ENCODE measurements at places on chromosomes 7 and 10.

DNA sequence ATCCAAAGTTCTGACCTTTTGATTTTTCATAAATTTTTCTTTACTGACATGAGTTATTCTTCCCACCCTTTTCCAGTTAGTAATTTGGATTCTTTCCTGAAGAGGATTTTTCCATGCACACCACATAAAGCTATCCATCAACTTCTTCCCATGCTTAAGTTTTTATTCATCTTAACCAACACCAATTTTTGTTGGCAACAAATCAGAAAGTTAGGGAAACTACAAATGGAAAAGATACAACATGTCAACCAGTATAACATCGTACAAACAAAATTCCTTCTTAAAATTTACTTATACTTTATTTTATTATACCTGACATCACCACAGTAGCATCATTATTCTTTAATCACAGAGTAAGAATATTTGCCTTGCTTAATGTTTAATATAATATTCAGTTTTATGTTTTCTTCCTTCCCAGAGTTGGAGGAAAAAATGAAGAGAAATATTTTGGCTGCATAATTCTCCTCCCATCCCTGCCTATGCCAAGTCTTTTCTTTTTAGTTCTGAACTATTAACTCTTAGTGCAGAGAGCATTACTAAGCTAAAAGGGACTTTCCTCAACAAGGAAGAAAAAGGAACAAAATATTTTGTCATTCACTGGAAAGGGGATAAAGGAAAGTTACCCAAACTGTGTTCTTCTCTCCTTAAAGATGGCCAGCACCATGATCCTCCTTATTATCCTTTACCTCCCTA is 67.5 kb upstream of the MEOX2 start:
- DNase-seq, result no peak

- no peak for DNase-seq
These were observed 87.1 kb downstream of the HIBADH start for GRCh38 chr7:27575613-27576012.

DNA sequence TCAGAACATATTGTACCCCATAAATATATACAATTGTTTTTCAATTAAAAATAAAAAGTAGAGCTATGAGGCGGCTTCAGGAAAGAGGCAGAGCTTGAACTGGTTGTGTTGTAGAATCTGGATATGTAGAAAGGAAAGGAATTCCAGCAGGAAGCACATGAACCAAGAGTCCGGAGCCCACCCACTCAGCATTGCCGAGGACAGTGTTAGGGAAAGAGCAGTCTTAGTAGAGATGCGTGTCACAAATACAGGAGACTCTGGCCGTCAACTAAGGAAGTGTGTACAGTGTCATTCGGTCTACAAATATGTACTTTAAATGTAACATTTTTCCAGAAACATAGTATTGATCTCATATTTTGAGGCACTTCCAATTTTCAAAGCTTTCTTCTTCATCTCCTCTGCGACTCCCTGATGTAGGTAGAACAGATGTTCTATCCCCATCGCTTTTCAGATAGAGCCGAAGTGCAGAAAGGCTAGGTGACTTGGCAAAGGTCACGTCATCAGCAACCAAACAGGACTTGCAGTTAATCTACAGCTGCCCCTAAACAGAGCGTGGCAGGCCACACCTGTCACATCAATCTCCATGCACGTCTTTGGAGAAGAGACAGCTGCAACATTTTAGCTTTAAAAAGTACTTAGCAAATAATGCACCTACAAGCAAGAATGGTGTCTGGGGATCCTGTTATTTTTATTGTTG is 25.3 kb upstream of the GJD4 start:
- DNase-seq, result no peak

- DNase-seq, result peak; percentile 68
These were observed 25.0 kb upstream of the C1GALT1 start for GRCh38 chr7:7157177-7157886.

DNA sequence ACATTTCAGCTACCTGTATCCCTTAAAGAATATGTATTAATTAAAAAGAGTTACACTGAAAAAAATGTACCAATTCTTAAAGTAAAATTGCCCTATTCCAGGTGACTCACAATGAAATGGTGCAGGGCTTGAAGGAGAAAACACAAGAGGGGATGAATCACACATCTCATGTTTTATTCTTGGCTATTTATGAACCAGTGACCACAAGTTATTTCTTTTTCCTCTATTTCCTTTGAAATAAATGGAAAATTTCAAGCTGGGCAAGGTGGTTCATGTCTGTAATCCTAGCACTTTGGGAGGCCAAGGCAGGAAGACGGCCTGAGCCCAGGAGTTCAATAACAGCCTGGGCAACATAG is 106.8 kb downstream of the UBE2H start:
- DNase-seq, result no peak

GRCh38 chr10:63409465-63410027 is 56.2 kb downstream of the JMJD1C start:
- DNase-seq, result no peak

DNA sequence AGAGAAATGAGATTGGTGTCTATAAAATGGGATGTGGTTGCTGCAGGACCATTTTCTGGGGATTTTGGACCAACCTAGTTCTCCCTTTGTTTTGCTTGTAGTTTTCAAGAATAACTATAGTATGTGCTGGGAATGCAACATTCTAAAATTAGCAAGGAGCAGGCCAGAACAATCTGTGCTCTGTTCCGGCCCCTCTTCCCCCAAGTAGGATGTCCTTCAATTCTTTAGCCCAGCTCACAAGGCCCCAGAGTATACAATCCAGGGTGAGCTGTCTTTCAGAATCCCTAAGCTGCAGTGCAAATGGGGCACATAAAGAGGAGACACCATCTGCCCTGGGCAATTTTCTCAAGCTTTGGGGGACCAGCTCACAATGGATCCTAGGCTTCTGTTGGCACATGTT is 809.1 kb downstream of the TNS3 start:
- no peak for DNase-seq

DNA sequence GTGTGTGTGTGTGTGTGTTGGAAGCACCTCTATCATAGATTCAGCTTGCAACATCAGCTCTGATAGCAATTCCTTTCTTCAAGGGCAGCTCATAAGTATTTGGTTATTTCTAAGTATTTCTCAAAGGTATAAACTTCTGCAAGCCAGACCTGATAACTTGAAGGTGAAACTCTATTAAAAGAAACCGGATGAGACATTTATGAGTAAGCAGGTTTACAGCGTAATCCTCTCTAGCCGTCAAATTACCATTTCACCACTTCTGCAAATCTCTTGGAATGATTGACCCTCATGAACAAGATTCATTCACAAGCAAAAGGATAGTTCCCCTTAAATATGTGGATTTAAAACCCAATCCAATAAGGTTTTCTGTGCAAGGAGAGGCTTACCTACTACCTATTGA is 23.1 kb downstream of the PDE1C start:
- no peak for DNase-seq

DNA sequence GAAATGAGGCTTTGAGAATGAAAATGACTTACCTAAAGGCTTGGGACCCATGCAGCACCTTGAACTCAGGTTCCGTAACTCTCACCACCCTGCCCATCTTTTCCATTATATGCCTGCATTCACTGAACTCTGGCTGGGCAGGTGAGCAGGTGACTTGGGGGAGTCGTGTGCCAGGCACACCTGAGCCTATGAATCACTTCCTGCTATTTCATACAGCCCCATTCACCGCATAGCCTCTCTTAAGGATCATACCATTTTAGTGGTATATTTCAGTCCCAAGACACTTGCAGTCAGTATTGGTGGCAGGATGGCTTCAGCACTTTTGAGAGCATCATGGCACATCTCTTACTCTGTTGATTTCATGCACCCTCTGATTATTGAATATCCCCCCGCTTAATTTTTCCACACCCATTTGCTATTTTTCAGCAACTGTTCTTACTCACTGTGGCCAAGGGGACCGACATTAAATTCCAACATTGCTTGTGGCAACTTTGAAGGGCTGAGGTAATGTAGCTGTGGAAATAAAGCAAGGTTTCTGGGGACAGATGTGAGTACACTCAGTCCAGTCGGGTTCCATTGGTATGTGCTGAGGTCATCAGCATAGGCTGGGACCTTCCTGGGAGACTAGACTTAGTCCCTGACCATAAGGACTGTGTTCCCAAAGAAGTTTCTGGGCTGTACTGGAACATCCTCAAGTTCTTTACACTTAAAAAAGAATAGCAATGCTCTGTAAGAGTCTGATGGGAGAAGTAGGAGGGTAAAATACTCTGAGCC is 39.8 kb upstream of the ZNF438 start:
- DNase-seq, result no peak

- no peak for DNase-seq
These were observed 58.8 kb upstream of the GAD2 start for GRCh38 chr10:26157734-26158133.

- DNase-seq, result no peak
These were observed 997.3 kb downstream of the LRMDA start for GRCh38 chr10:76428551-76429367.

GRCh38 chr10:120948889-120949608 is 97.9 kb downstream of the WDR11 start:
- peak; percentile 8 for DNase-seq

- DNase-seq, result no peak
These were observed 48.6 kb downstream of the MCU start for GRCh38 chr10:72740528-72740927.

DNA sequence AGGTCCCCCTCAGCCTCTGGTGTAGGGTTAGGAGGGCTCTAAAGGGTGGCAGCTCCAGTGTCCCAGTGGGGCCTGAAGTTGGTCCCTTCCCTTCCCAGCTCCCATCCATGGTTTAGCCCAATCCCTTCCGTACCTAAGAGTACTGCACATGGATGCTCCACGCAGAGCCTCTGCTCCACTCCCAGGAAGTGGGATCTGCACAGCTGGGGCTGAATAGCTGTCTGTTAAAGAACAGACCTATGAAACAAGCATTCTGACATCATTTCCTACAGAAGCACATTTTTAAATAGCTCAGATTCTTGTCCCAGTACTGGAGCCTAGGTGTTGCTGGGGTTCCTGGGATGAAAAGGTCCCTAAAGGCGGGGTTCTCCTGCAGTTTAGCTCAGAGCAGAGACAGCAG is 135.9 kb downstream of the ZMYND11 start:
- no peak for DNase-seq

DNA sequence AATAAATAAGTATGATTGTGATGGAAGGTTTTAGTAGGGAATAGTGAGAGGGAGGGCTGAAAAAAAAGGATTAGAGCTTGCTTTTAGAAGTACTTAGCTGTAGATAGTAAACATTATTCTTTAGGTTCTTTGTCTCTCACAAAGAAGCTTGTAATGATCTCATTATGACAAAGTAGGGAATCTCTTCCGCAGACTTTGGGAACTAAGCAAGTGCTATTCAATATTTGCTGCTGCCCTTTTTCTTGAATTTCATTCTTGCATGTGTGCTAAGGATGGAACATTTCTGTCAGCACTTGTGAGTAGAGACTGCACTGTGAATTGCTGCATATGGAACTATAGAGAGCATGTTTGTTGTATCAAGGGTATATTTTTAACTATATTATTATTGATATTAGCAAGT is 173.4 kb downstream of the ST7 start:
- no peak for DNase-seq

DNA sequence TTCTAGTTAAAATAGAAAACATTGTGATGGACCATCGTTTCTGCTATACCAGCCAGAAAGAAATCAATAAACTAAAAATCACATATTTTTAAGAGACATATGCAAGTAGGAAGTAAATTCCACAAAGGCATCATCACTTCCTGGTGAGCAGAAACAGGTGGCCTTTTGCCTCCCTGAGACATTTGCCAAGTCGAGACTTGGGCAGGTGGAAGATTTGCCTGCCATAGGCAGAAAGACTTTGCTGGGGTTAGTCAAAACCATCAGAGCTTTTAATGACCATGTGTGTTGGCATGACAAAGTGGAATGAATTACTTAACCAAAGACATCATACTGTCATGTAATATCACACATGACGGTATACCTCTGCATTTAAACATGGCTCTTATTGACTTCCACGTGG is 66.0 kb upstream of the FGL2 start:
- DNase-seq, result no peak

GRCh38 chr7:298743-299142 is 8.8 kb downstream of the FOXL3 start:
- DNase-seq, result no peak

- DNase-seq, result no peak
These were observed 67.2 kb downstream of the GRK5 start for GRCh38 chr10:119274519-119275045.

DNA sequence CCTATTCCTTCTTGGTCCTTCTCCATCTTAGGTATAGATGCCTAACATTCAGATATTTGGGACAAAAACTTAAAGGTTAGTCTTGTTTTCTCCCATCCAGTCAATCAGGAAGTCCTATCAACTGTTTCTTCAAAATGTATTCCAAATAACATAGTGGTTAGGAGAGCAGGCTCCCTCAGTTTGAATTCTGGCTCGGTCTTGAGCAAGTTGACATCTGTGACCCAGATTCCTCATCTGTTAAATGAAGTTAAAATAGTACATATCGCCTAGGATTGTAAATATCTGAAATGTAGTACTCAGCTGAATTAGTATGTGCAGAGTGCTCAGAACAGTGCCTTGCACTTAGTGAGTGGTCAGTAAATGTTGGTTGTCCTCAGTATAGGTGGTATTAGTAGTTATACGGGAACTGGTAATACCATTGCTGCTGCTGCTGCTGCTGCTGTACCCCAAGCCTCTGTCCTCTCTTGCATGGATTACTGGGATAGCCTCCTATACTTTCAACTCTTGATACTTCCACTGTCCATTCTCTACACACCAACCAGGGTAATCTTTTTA is 58.6 kb downstream of the RALA start:
- DNase-seq, result no peak

DNA sequence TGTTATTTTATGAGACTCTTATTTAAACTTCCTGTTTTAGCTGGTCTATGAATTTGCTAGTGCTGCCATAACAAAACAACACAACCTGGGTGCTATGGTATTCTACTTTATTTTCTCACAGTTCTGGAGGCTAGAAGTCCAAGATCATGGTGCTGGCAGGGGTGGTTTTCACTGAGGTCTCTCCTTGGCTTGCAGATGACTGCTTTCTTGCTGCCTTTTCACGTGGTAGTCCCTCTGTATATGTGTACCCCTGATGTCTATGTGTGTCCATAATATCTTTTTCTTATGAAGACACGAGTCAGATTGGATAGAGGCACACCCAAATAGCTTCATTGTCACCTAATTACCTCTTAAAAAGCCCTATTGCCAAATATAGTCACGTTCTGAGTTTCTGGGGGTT is 270.5 kb downstream of the BMPER start:
- DNase-seq, result no peak

- no peak for DNase-seq
These were observed 66.2 kb upstream of the ARID5B start for GRCh38 chr10:61835069-61835945.

DNA sequence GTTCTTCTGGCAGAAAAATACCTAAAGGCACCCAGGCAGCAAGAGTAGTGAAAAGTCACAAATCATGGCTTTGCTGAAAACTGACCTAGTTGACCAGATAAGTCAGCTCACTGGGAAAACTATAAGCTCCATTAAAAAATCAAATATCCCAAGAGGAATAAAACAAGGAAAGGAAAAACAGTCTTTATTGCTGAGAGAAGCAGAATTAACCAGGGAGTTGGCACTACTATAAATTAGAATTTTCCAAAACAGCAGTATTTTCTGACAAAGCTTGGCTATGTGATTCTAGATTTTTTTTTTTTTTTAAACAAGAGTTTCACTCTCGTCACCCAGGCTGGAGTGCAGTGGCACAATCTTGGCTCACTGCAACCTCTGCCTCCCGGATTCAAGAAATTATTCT is 12.6 kb downstream of the CCDC172 start:
- DNase-seq, result no peak
